Activated naive CD8-positive, alpha-beta T cell treated with anti-CD3 and anti-CD28 coated beads, Interleukin-2, amount 50 U/mL, for 16 hours (primary cell): ENCODE measurements at places on chromosomes 11 and 22.

DNA sequence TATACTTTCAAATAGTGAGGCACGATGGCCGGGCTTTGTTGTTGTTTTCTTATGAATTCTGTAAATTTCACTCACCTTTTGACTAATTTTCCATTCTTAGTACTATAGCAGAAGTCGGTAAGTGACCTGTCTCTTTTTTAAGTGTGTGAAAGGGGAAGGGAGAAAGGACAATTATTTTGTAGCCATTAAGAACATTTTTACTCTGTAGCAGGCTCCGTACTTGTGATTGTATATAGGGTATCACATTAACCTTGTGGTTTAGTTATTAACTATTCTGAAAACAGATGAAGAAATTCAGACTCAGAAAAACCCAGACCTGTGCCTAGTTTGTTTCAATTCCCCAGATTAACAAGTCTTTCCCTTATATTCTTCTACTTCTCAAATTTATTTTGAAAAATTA, 78.7 kb downstream of the CASP12 start:
- DNase-seq: no peak

- DNase-seq: no peak
Observed at GRCh38 chr11:122276221-122276620, 160.2 kb upstream of the BLID start.

- no peak for DNase-seq
Observed at GRCh38 chr11:20310137-20310536, 53.4 kb upstream of the HTATIP2 start.

- no peak for DNase-seq
Observed at GRCh38 chr11:65557280-65558001, 718 bp downstream of the LTBP3 start.

- no peak for DNase-seq
Observed at GRCh38 chr11:120133216-120134105, 4.5 kb downstream of the TRIM29 start.

DNA sequence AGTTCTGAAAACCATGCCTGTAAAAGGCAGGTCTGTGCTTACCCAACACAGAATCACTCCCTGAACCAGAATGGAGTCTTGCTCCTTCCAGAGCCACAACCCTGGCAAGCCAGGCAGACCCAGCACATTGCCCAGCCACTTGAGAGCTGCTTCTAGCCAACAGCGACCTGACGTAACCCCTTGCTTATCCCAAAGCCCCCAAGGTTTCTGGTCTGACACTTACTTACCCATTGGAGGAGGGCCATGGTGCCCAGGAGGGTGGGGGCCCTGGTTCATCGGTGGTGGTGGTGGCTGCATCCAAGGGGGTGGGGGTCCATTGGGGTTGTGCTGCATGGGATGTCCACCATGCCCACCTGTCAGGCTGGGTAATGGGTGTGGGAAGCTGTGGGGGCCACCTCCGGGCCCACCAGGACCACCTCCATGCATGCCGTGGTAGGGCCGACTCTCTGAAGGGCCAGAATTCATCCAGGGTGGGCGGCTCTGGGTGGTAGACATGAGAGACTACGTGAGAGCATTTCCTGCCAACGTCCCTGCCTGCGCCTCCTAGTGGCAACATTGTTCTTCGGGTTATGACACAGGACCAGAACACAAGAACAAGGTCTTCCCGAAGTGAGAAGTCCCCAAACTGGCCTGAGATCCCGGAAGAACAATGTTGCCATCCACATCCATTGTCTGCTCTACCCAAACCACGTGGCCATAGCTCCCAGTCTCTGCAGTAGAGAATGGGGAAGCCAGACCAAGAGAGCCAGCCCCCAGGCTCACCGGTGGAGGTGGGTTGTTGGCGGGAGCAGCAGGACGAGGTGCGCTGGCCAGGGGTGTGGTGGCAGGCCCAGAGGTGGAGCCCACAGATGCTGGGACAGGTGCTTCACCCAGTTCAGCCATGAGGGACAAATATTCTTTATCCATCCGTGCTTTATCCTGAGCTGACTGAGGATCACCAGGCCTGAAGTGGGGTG, 7.8 kb upstream of the PYGM start:
- peak; percentile 70 for DNase-seq

GRCh38 chr11:67504950-67505581, at the start of gene PITPNM1:
Gene PITPNM1, minus strand, starts transcription at chr11:67505363. Its CDS starts 1,183 bp downstream, at chr11:67504180.
- DNase-seq: no peak

GRCh38 chr11:3126207-3126865, 38.8 kb downstream of the OSBPL5 start:
- DNase-seq: no peak

- DNase-seq: no peak
Observed at GRCh38 chr11:117832511-117832910, 8.0 kb upstream of the FXYD2 start.

DNA sequence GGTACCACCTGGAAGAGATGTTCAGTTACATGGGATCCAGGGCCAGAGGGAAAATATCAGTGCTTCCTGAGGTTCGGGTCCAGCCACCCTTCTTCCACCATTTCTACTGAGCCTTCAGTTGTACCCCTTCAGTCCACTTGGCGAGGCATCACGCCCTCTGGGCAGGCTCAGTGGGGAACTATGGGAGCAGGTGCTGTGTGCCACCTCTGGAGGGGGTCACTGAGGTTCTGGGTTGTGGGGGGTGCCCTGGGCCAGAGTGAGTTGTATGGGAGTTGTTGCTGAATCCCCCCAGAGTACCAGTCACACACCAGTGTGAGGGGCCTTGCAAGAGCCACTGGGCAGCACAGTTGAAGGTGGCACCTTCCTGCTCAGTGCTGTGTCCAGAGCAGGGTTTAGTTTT, 2.7 kb upstream of the SREBF2 start:
- no peak for DNase-seq

- no peak for DNase-seq
Observed at GRCh38 chr11:57287884-57288283, 36.9 kb downstream of the TNKS1BP1 start.

DNA sequence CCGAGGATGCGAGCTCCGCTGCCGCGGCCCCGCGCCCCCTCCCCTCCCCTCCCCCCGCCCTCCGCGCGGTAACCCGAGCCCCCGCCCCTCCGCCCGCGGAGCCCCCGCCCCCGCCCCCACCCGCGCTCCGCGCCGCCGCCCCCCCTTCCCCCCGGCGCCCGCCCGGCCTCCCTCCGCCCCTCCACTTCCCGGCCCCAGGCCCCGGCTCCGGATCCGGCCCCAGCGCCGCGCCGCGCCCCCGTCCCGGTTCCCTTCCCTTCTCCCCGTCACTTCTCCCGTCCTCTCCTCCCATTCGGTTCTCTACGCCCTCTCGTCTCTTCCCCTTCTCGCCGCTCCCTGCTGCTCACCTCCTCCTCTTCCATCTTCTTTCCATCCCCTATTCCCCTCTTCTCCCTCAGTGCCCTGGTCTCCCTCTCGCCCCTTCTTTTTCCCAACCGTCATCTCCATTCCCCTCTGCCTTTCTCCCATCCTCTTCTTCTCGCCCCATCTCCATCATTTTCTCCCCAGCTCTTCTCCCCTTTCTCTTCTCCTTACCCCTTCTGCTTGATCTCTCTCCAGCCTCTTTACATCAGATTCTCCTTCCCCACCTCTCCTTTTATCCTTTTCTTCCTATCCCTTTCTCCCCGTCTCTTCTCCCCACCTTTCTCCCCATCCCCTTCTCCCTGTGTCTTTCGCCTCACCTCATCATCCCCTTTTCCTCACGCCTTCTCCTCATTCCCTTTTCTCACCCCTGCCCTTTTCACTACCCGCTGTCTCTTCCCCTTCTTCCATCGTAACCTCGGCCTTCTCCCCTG, at the start of gene DCHS1:
Gene DCHS1 (minus strand): TSS at position 20 of the 794 bp plus-strand sequence. CDS start 14,196 bp downstream, outside the sequence.
- DNase-seq: no peak
